ENCODE measurements at places on chromosomes 3 and 15. TPM values are rescaled to one million over a fixed set of nuclear protein-coding genes. Genes with fewer than 3 reads are reported as not detected.

Gene ANKUB1
- not detected for total RNA-seq

Gene CAPN3
- total RNA-seq: 6.7 TPM

Gene TMEM40
- not detected for total RNA-seq

Gene VPS8
- total RNA-seq: 55.0 TPM

Gene NUP210
- total RNA-seq: 1.5 TPM

Gene TRIM42
- not detected for total RNA-seq

Gene ACSBG1
- total RNA-seq: not detected

- no peak for DNase-seq
These were observed 81.6 kb downstream of the AGBL1 start for GRCh38 chr15:86161250-86161649.

GRCh38 chr3:15107075-15107947 lies 8.4 kb upstream of the RBSN start:
- DNase-seq: no peak

GRCh38 chr3:17740721-17741141 lies 1.7 kb downstream of the TBC1D5 start:
- DNase-seq: no peak

GRCh38 chr3:170942011-170942410 lies 33.6 kb upstream of the EIF5A2 start:
- DNase-seq: no peak

DNA sequence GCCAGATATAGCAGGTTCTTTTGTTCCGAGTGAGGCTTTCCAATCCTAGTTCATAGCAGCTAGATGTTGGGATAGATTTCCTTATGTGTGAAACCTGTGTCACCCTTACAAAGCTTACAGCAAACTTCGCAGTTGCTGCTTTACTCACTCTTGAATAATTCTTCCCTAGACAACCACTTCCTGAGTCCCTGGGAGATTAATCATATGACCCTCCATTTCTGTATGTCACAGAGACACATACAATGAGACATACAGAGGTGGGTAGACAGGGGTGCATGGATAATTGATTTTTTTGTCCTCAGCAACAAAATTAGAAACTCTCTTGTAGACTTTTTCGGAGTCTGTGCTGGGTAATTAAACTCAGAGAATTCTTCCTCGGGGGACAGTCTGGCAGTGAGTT lies 163.2 kb downstream of the NSUN3 start:
- no peak for DNase-seq

DNA sequence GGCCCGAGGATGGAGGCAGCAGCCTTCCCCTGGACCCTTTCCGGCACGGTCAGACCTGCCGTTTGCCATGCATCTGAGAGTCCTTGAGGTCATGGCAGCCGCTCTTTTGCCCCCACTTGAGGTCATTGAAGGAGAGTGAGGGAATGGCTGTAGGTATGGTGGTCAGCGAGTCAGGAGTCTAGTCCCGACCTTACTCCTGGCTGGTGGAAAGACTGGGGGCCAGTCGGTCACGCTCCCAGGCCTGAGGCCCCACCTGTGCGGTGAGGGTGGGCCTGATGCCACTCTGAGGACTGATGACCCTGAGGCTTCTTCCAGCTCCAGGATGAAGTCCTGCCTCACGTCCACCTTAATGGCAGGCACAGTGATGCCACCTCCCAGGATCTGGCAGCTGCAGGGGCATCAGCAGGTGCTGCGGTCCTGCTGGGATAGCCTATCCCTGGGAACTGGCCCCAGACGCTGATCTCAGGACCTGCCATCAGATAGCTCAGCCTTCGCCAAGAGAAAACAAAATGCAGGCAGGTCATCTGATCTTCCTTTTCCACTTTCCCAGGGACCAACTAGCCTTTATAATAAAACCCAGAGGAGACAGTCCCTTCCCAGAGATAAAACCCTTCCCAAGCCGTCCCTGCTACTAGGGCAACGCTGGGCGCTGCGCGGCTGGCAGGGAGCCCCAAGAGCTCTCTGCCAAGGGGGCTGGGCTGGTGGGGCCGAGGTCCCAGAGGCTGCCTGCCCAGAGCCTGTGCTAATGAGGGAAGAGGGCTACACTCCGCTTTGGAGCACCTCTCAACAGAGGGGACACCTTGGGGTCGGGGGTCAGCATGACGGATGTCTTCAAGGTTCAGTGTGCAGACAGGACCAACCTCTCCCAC lies 42.2 kb downstream of the TM2D3 start:
- DNase-seq: no peak

- no peak for DNase-seq
These were observed 115.9 kb downstream of the CBLB start for GRCh38 chr3:105752791-105753415.

- DNase-seq: no peak
These were observed 7.9 kb upstream of the PDE8A start for GRCh38 chr15:84973492-84974460.

- DNase-seq: no peak
These were observed 10.4 kb upstream of the ZNF662 start for GRCh38 chr3:42895580-42895868.
